ENCODE measurements at places on chromosomes 7 and 10.

DNA sequence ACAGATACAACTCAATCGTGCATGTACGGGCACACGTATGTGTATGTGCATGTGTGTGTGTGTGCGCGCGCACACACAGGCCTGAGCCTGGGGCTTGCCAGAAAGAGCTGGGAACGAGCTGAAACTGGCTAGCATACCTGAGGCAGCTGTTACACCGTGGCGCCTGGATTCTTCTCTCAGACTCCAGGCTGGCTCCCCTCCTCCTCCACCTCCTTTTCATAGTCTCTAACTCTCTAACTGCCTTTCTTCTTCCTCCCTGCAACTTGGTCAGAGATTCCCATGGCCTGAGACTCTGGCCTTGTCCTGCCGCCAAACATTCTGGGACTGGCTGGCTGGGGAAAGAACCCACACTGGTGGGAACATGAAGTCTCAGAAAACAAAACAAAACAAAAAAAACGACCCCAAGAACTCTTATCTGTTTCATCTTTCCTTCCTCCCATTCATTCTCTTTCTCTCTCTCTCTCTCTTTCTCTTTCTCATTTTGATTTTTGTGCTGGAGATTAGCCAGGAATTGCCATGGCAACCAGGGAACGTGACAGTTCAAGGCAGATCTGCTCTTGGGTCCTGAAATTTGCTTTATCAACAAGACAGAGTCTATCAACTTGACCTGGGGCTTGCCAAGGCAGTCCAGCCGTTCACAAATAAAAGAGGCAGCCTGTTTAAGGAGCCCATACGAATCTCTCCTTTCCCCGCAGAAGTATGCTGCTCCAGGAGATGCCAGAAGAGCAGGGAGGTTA lies 76.8 kb upstream of the SEM1 start:
- no peak for DNase-seq

DNA sequence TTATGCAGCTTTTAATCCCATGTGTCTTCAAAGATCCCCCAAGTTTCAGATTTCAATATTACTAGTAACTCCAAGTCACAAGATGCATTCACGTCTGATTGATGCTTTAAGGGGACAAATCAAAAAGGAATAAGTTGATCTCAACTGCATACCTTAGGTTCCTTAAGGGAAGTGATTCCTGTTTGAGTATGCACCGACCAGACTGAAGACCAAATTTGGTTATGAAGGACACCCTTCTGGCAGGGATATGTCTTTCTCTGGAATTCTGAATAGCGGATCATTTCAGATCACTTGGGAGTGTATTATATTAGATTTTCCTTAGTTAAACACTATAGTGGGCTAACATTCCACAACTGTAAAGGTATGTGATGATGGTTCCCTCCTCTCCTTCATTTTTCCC lies 4.3 kb downstream of the KIF5B start:
- DNase-seq, result no peak

GRCh38 chr7:101128040-101128834 lies 1.3 kb downstream of the SERPINE1 start:
- no peak for DNase-seq

- no peak for DNase-seq
These were observed 115.9 kb upstream of the MEOX2 start for GRCh38 chr7:15802425-15802824.

GRCh38 chr7:28191751-28192150 lies 11.2 kb upstream of the JAZF1 start:
- DNase-seq, result no peak

DNA sequence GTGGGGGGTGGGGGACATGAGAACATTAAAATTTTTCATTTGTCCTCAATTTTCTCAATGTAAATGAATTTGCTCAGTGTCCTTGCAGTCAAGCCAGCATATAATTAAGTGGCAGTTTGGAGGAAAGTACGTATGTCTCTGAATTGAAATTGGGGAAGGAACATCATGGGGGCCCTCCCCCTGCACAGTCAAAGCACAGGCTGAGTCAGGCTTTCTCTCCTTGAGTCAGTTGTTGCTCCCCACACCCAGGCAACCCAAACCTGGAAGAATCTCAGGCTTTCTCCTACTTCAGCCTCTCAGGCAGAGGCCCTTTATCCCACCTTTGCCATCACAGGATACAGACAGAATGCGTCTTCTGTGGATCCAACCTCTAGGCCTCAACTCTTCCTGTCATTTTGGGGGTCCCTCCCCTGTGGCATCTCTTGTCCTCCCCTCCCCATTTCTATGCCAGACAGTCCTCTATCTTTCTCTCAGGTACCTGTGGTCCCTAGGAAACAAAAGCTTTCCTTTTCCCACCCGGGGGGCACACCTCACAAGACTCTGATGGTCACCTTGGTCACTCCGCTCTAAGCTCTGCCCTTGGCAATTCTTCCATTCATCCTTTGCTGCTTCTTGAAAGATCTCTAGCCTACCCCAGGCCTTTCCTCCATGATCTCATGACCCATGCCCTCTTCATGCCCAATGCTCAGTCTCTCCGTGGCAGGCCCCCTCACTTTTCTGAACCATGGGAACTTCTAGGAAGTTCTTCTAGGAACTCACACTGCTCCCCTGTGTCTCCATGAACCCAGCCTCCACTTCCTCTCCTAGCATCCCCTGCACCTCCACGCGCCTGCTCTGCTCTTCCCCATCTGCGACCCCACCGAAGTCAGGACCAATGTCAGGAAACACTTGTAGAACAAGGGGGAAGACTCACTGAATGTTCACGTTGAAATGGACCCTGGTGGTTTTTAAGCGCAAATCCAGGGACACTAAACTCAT lies 40.4 kb downstream of the CREB3L2 start:
- DNase-seq, result no peak

GRCh38 chr10:22410846-22411245 lies 65.5 kb downstream of the SPAG6 start:
- DNase-seq, result no peak

- no peak for DNase-seq
These were observed 91.3 kb upstream of the ZNF746 start for GRCh38 chr7:149588930-149589329.

DNA sequence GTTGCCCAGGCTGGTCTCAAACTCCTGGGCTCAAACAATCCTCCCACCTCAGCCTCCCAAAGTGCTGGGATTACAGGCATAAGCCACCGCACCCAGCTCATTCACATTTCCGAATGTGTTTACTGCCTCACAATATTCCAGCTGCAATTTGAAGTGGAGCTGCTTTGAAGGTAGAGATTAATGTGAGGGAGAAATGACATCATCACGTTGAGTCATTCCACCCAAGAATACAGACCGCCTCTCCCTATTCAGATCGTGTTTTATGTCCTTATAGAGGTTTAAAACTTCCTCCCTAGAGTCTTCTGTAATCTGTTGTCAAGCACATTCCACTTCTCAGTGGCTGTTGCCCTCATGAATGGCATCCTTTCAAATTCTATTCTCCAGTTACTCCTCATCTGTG lies 100.4 kb upstream of the PDGFA start:
- DNase-seq, result peak; percentile 98

DNA sequence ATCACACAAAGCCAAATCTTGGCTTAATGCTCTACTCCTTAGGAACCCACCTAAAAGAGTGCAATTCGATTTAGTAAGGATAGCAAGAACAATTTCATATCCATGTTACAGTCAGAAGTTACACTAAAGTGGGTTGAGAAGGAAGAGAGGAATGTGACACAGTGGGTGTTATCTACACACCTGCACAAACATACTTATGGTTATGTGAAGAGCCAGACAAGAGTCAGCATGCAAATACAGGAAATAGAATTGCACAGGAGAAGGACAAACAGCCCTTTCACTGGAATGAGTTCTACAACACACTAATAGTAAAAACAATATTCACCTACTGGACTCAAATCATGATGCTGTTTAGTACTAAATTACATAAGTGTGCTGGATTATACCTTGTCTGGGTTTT lies 262.8 kb downstream of the DGKB start:
- no peak for DNase-seq
